ENCODE measurements at places on chromosomes 3 and 15.
A peak's percentile ranks its signal among the peaks of the same experiment; 100 is the strongest.

DNA sequence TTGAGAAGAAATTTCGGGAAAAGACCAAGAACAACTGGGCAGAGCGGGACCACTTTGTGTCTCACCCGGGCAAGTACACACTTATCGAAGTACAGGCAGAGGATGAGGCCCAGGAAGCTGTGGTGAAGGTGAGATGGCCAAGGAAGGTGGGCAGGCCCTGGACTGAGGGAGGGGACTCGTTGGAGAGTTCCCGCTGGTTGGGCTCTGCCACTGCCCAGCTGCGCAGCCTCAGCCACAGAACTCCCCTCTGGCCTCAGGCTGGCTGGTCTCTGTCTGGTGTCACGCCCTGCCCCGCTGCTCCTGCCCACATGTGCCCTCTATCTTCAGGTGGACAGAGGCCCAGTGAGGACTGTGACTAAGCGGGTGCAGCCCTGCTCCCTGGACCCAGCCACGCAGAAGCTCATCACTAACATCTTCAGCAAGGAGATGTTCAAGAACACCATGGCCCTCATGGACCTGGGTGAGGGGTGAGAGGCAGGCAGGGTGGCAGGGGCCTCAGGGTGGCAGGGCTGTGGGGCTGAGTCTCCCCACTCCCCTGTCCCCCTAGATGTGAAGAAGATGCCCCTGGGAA, 2.4 kb downstream of the PARP3 start:
- no peak for ATAC-seq
- peaks cover 34% of the 10 kb centered on the region for H3K4me1 ChIP-seq
- peaks cover 35% of the 10 kb centered on the region for H3K36me3 ChIP-seq
- no peak overlapping the region for H3K4me3 ChIP-seq

GRCh38 chr3:3628676-3629328, 170.4 kb upstream of the LRRN1 start:
- ATAC-seq: no peak
- no peaks in the 10 kb centered on the region for H3K27me3 ChIP-seq
- no peak overlapping the region for H3K4me3 ChIP-seq
- H3K36me3 ChIP-seq: no peaks in the 10 kb centered on the region
- no peak overlapping the region for H3K27ac ChIP-seq
- H3K4me1 ChIP-seq: no peaks in the 10 kb centered on the region

GRCh38 chr3:48222616-48223513, at the start of gene CAMP:
Gene CAMP (plus strand): TSS chr3:48223495. CDS start chr3:48223512, 17 bp downstream.
- ATAC-seq: peak; percentile 79
- H3K27me3 ChIP-seq: no peaks in the 10 kb centered on the region
- no peak within 1 kb of the TSS for H3K4me3 ChIP-seq
- peaks cover 61% of the 10 kb centered on the region for H3K4me1 ChIP-seq
- H3K36me3 ChIP-seq: no peaks in the 10 kb centered on the region

- no peak overlapping the region for H3K4me3 ChIP-seq
- H3K27me3 ChIP-seq: no peaks in the 10 kb centered on the region
- H3K4me1 ChIP-seq: no peaks in the 10 kb centered on the region
- no peak for ATAC-seq
- no peaks in the 10 kb centered on the region for H3K36me3 ChIP-seq
Measured at GRCh38 chr15:87129916-87130315, 1050.2 kb downstream of the AGBL1 start.

DNA sequence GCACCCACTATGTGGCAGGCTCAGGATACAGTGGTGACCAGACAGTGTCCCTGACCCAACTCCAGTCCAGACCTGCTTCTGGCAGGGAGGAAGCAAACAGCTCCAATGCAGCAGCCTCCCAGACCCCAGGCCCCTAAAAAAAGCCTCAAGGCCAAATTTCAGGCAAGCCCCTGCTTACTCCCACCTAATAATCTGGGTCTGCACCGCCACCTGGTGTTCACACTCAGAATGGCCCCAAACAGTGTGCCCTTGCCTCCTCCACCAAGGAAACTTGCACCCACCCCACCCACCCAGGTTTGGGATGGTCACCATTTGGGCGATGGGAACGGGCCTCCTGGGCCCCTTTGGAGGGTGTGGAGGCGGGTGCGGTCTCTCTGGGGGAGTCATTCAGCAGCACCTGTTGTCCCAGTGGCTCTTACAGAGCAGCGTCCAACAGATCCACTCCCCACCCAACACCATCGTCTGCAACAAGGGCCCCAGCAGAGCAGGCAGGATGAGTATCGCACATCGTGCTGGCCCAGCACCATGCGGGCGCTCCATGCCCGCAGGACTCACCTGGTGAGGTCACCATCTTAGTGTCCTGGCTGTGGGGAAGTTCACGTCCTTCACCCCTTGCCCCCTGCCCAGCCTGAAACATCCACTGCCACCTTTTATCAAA, 17.3 kb downstream of the C3orf18 start:
- H3K4me3 ChIP-seq: no peak overlapping the region
- H3K36me3 ChIP-seq: no peaks in the 10 kb centered on the region
- H3K27me3 ChIP-seq: peaks cover 4% of the 10 kb centered on the region
- ATAC-seq: peak; percentile 53
- no peak overlapping the region for H3K27ac ChIP-seq

- H3K27ac ChIP-seq: peak overlapping the region; percentile 78
- H3K4me1 ChIP-seq: peaks cover 60% of the 10 kb centered on the region
- peaks cover 56% of the 10 kb centered on the region for H3K36me3 ChIP-seq
- H3K27me3 ChIP-seq: no peaks in the 10 kb centered on the region
- no peak for ATAC-seq
- no peak overlapping the region for H3K4me3 ChIP-seq
Measured at GRCh38 chr15:22846073-22846472, 7.6 kb downstream of the NIPA2 start.

- H3K27me3 ChIP-seq: no peaks in the 10 kb centered on the region
- no peaks in the 10 kb centered on the region for H3K36me3 ChIP-seq
- no peaks in the 10 kb centered on the region for H3K4me1 ChIP-seq
- no peak for ATAC-seq
- no peak overlapping the region for H3K4me3 ChIP-seq
Measured at GRCh38 chr3:52523386-52524257, 10.0 kb downstream of the NT5DC2 start.

DNA sequence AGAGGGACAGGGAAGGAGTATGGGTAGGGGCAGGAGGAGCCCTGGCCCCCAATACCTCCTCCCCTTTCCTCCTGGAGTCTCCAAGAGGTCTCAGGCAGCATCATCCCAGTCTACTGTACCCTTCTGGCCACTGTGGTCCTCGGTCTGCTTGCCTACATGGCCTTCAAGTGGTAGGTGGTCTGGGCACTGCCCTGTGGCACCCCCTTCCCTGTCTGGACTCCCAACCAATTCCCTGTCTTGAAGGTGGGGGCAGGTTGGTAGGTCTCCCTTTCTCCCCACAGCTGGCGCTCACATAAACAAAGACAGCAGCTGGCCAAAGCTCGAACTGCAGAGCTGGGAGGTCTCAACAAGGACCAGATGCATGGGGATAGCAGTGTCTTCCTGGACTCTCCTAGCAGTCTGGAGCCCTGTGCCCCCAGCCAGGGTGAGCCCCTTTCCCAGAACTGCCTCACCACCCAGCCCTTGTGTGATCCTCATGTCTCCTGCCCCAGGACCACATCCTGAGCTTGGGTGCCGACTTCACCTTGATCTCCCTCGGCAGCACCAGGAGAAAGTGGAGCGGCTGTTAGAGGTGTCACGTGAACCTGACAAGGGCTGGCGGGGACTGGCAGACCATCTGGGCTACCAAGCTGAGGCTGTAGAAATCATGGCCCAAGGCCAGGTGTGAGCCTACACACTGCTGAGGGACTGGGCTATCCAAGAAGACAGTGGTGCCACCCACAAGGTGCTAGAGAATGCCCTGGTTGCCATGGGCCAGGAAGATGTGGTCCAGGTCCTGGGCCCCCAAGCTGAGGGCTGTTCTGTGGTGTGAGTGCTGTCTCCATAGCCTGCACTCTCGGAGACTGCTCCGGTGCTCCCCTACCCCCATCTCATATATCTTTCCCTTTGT, 33.1 kb downstream of the NBEAL2 start:
- H3K27ac ChIP-seq: peak overlapping the region; percentile 55
- no peak for ATAC-seq
- H3K4me1 ChIP-seq: peaks cover 33% of the 10 kb centered on the region
- H3K36me3 ChIP-seq: peaks cover 8% of the 10 kb centered on the region
- H3K27me3 ChIP-seq: no peaks in the 10 kb centered on the region

DNA sequence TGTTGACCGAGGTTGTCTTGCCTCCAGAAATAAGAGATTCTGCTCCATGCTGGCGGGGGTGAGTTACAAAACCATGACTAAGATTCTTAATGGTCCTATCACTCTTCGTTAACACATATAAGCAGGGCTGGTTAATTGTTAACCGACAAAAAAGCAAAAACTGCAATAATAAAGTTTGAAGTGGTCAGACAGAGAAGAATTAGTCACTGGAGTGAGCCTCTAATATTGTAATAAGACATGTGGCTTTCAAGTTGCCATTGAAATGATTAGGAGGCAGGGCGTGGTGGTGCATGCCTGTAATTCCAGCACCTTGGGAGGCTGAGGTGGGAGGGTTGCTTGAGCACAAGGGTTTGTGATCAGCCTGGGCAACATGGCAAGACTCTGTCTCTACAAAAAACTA, 78.4 kb upstream of the NR2F2 start:
- H3K27ac ChIP-seq: no peak overlapping the region
- H3K4me1 ChIP-seq: no peaks in the 10 kb centered on the region
- no peaks in the 10 kb centered on the region for H3K36me3 ChIP-seq
- ATAC-seq: no peak

- H3K4me3 ChIP-seq: no peak overlapping the region
- ATAC-seq: no peak
- H3K27me3 ChIP-seq: no peaks in the 10 kb centered on the region
- H3K4me1 ChIP-seq: no peaks in the 10 kb centered on the region
- H3K36me3 ChIP-seq: no peaks in the 10 kb centered on the region
Measured at GRCh38 chr3:35422836-35423601, 216.3 kb upstream of the ARPP21 start.

- ATAC-seq: no peak
- H3K4me1 ChIP-seq: no peaks in the 10 kb centered on the region
- H3K36me3 ChIP-seq: no peaks in the 10 kb centered on the region
- no peak overlapping the region for H3K4me3 ChIP-seq
- no peaks in the 10 kb centered on the region for H3K27me3 ChIP-seq
Measured at GRCh38 chr3:137202941-137203340, 245.2 kb downstream of the IL20RB start.

- H3K4me1 ChIP-seq: peaks cover 72% of the 10 kb centered on the region
- no peak for ATAC-seq
- H3K27ac ChIP-seq: peak overlapping the region; percentile 82
Measured at GRCh38 chr15:90099868-90100831, 2.1 kb downstream of the IDH2 start.

GRCh38 chr3:161737171-161737570, 240.6 kb downstream of the OTOL1 start:
- H3K4me1 ChIP-seq: no peaks in the 10 kb centered on the region
- no peak overlapping the region for H3K27ac ChIP-seq
- H3K4me3 ChIP-seq: no peak overlapping the region

DNA sequence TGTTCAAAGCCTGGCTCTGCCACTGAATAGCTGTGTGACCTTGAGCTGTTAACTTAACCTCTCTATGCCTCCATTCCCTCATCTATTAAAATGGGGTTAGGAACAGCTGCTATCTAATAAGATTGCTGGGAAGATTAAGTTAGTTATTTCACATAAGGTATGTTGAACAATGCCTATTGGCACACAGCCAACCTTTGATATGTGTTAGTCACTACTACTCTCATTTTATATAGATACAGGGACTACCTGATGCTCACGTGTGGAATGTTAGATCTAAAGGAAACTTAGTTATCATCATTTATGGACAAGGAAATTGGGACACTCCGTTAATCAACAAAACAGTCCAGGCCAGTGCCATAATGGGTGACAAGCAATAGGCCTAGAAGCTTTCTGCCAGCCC, 332.4 kb upstream of the PPP2R3A start:
- H3K27me3 ChIP-seq: no peaks in the 10 kb centered on the region
- H3K36me3 ChIP-seq: no peaks in the 10 kb centered on the region
- no peak for ATAC-seq
- H3K4me3 ChIP-seq: no peak overlapping the region

- H3K27ac ChIP-seq: peak overlapping the region; percentile 81
- peak; percentile 24 for ATAC-seq
- H3K27me3 ChIP-seq: no peaks in the 10 kb centered on the region
- H3K36me3 ChIP-seq: peaks cover 36% of the 10 kb centered on the region
Measured at GRCh38 chr3:186965141-186965879, 35.0 kb downstream of the ST6GAL1 start.

- no peaks in the 10 kb centered on the region for H3K4me1 ChIP-seq
- H3K36me3 ChIP-seq: no peaks in the 10 kb centered on the region
Measured at GRCh38 chr15:80562846-80563245, 132.3 kb upstream of the ABHD17C start.

GRCh38 chr3:194344012-194344411, 7.1 kb downstream of the CPN2 start:
- no peak overlapping the region for H3K27ac ChIP-seq
- H3K4me1 ChIP-seq: peaks cover 6% of the 10 kb centered on the region

DNA sequence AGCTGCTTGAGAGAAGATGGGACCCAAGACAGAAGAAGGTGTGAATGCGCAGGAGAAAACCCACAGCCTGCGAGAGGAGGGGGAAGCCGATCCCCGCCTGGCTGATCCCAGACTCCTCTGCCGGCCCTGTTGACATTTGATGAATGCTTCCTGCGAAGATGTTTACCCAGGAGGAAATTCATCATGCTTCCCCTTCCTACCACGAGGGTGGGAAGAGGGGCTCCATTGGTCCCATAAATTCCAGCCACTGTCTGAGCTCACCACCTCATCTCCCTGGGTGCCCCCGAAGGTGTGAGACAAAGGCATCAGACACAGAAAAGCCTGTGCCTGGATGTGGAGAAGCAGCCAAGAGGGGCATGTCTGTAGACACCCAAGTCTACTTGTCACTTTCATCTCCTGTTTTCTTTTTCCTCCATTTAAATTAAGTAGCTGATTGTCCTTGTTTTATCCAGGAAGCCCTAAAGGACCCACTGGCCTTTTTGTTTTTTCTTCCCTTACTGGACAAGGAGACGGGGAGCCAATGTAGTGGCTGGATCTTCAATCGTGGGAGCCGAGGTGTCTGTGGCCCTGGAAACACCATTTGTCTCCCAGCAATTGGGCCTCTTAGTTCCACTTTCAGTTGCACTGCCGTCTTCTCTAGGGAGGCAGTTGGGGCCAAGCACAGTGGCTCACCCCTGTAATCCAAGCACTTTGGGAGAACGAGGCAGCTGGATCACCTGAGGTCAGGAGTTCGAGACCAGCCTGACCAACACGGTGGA, 95.3 kb upstream of the HES1 start:
- no peak for ATAC-seq
- no peaks in the 10 kb centered on the region for H3K27me3 ChIP-seq
- no peak overlapping the region for H3K4me3 ChIP-seq
- no peak overlapping the region for H3K27ac ChIP-seq

GRCh38 chr3:128145279-128145678, 8.0 kb upstream of the EEFSEC start:
- no peaks in the 10 kb centered on the region for H3K27me3 ChIP-seq
- no peaks in the 10 kb centered on the region for H3K36me3 ChIP-seq
- no peak overlapping the region for H3K27ac ChIP-seq
- ATAC-seq: no peak
- H3K4me3 ChIP-seq: no peak overlapping the region
